ENCODE measurements at places on chromosomes 3 and 15.

DNA sequence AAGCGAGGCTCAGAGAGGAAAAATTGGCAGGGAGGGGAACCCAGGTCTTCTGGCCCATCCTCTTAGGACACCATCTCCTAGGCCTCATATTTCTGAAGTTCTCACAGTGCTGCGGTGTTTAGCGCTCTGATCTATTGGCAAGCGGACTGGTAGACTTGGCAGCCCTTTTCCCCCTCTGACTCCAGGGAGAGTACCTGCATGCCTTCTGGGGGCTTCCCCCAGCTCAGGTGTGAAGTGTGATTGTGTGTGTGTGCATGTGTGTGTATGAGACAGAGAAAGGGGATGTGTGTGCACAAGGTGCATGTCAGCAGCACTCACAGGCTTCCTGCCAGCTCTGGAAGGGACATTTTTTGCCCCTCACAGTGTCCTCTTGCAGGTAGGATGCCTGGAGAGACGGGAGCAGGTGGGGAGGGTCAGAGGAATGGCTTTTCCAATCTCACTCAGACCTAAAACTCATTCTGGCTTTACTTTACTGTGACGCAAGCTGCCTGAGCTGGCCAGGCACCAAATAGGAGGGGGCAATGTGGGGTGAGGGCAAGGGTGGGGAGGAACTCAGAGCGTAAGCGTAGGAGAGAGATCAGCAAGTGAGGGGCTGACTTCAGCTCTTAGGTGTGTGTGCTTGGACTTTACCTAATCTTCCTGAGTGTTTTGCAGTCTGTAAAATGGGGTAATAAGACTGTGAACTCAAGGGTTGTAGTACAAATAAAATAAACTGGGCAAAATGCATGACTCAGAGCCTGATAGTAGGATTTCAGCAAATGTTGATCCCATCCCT is 4.0 kb upstream of the IL17RE start:
- DNase-seq, result no peak

DNA sequence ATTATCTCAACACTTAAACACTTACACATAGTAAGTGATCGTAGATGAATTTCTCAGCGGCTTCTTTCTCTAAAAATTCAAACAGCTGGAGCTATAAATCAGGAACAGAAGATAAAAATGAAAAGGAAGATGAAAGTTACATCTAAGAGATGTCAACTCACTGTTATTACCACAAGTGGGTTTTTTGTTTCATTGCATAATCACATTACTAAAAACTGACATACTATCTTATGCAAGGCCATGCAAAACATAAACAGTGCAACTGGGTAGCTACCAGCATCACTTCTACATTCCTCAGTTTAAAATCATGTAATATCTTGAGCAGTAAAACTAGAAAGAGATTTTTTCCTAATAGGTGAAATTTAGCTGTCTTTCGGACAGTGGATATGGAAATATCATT is 14.9 kb downstream of the MINDY4B start:
- no peak for DNase-seq

DNA sequence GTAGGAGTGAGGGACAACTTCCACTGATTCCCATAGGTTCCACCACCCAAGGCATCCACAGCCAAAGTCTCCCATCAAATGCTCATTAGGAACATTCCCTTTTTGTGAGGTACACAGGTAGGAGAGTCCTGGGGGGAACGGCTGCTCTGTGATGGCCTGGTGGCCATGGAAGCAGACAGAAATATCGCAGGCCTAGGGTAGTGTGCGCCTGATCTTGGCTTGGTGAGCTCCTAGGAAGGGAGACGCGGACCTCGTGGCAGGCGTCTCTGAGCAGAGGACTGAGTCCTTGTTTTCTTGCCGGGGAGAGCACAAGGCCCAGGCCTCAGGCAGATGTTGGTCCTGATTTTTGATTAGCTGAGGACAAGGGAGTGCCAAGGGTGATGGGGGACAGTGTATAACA is 99.5 kb downstream of the SNRPN start:
- no peak for DNase-seq

GRCh38 chr3:24145981-24146822 is 201.1 kb downstream of the NR1D2 start:
- no peak for DNase-seq

- no peak for DNase-seq
Observed at GRCh38 chr15:50824514-50824913, 59.0 kb upstream of the SPPL2A start.

GRCh38 chr3:13976469-13976868 is 96.6 kb upstream of the WNT7A start:
- DNase-seq, result no peak

DNA sequence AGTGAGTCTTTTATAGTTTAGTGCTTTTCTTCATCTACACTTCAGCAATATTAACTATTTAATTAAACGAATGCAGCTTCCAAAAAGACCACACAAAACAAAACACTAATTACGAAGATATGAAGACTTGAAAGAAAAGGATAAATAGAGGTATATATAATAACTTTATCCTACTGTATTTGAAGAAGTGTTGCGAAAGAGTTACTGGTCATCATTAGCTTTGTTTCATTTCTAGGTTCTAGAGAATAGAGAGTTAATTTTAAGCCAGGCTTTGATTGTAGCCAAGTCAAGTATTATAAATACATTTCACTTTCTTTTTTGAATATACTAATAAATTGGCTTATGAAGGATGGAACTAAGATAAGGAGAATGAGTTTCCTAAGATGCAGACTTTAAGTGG is 416.8 kb upstream of the GBE1 start:
- DNase-seq, result no peak

GRCh38 chr15:70922119-70922518 is 29.5 kb downstream of the LRRC49 start:
- no peak for DNase-seq
